ENCODE measurements at places on chromosomes 1 and 21.

DNA sequence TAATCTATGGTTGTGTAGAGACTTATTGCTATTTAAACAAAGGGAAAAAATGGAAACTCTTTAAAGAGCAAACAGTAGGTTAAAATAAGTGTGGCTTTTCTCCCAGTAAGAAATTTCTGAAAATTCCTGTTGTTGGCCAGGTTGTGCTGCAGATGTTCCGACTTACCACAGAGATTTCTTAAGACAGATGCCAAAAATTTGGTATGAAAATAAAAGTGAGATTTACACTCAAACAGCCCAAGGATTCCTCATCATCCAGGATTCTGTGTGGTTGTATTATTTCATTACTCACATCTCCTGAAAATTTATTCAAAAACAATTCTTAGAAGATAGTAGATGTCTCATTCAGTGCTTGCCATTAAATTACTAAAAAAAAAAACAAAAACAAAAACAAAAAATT is 296.7 kb upstream of the PTBP2 start:
- peak; percentile 44 for DNase-seq

- DNase-seq = peak; percentile 76
Observed at GRCh38 chr1:161994175-161994668, 29.4 kb downstream of the OLFML2B start.

GRCh38 chr1:242454262-242455051 is 70.0 kb downstream of the PLD5 start:
- peak; percentile 50 for DNase-seq

DNA sequence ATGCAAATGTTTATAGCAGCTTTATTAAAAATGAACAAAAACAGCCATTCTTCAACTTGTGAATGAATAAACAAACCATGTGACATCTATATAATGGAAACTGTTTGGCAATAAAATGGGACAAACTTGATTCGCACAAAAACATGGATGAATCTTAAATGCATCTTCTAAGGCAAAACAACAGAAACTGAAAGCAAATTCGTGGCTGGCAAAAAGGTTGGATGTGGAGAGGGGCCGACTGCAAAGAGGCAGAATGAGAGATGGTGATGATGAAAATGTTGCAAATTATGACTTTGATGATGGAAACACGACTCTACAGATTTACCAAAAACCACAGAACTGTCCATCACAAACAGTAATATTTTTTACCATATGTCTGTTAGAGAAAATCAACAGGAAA is 327.0 kb upstream of the NR5A2 start:
- no peak for DNase-seq

GRCh38 chr1:219443763-219444162 is 169.1 kb downstream of the ZC3H11B start:
- peak; percentile 36 for DNase-seq

DNA sequence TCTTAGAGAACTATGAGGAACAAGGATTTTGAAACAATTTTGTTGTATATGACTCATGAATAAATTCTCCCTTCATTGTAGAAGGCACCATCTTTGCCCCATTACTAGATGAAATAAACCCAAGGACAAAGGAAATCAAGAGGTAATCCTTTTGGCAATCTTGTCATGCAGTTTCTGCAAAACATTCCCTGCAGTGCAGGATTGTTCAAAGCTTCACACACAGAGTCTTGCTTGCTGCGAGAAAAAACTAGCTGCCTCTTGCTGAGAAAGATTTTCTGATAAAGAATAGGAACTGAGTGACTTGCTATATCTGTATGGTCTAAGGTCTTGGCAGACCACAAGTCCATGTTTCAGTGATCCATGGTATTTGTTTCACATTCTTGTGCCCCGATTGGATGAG is 657.4 kb upstream of the ADGRL4 start:
- DNase-seq = no peak

Data from AG08395 (cell line).